ENCODE measurements at places on chromosomes 3 and 15.

- DNase-seq: peak; percentile 57
Observed at GRCh38 chr15:48800811-48801455, 9.9 kb downstream of the CEP152 start.

DNA sequence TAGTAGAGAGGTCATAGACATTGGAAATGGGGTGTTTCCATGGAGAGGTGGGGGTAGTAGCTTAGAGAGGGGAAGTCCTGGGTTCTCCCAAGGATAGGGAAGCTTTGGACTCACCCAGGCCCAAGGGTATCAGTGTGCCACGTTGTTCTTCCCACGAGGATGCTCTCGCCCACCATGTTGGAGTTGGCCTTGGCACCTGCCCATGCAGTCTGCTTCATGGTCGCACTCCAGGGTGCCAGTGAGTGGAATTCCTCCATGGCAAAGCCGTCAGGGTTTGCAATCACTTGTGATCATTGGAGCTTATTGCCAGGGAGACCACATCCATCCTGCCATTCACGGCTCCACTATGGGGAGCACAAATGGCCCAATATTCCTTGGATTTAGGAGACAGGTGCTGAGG, 60.6 kb downstream of the GRIP2 start:
- DNase-seq: no peak

DNA sequence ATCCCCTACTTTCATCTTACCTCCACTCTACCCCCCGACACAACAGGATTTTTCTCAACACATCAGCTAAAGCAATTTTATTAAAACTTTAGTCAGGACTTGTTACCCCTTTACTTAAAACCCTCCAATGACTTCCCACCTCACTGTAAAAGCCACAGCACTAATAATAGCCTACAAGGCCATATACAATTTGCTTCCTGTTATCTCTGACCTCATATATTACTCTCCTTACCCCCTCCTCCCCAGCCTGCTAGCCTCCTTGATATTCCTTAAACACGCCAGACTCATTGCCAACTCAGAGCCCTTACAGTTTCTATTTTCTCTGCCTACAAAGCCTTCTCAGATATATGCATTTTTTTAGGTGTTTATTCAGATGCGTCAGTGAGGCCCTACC, 54.4 kb downstream of the DCUN1D1 start:
- no peak for DNase-seq

DNA sequence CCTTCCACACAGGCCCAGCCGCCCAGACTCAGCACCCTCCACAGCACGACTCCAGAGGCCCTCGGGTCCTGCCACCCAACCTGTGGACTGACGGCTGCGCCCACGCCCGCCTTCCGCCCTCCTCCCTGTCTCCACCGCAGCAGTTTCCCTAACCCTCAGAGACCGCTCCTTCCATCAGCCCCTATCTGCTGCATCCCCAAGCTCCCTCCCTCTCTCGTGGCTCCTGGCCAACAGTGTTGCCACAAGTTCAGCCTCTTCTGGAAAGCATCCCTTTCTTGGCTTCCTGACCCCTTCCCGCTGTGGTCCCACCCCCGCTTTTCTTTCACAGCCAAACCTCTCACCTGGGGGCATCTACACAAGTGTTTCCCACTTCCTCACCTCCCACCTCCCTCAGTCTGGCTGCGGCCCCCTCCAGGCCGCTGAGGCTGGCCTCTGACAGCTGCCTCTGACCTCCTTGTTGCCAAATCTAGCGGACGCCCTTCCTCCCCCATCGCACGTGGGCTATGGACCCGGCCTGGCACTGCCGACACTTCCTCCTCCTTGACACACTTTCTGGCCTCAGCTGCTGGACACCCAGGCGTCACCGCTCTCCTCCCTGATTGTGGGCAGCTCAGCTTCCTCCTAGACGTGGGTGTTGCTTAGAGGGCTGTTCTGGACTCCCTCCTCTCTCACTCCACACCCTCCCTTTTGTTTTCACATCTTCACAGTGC, 168.8 kb upstream of the TLE3 start:
- DNase-seq: peak; percentile 86

DNA sequence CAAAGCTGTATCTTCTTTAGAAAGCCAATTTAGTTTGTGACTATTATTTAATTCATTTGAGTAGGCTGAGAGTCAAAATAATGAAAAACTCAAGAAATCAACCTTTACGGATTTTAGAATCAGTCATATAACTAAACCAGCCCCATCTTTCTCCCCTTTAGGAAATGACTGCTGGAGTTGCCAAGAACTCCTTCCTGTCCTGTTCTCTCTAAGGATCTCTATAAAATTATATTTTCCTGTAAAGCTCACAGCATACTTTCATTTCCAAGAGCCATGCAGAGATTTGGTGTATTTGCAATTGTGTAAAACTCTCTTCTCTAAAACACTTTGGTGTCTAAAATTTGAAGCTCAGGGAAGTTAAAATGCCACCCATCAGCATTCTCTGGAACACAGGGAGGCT, 323.4 kb upstream of the GBE1 start:
- no peak for DNase-seq

GRCh38 chr3:118984699-118985098, 49.9 kb downstream of the IGSF11 start:
- DNase-seq: no peak

DNA sequence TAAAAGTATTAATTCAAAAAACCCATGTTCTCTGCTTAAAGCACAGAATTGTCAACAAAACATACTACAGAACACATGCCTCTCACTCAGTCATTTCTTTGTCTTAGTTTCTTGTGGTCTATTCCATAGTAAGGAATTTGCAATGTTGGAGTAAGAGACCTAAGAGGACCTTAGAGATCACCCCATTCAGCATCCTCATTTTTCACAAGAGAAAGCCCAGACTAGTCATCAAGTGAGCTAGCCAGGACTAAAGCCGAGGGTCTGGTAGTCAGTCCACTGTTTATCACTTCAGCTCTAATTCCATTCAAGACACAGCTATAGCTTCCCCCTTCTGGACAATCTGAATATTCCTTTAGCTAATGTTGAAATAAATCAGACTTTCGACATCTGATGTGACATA, 601.1 kb downstream of the FHIT start:
- DNase-seq: no peak

DNA sequence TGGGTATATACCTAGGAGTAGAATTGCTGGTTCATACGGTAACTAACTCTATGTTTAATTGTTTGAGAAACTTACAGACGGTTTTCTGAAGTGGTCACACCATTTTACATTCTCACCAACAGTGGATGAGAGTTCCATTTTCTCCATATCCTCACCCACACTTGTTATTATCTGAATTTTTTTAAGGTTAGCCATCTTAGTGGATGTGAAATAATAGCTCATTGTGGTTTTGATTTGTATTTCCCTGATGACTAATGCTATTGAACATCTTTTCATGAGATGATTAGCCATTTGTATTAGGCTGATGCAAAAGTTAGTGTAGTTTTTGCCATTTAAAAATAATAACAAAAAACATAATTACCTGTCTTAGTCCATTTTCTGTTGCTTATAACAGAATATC, 18.6 kb downstream of the CSTA start:
- no peak for DNase-seq

- DNase-seq: peak; percentile 59
Observed at GRCh38 chr3:184145111-184145524, 10.0 kb downstream of the EIF2B5 start.

- DNase-seq: no peak
Observed at GRCh38 chr15:96328181-96328876, 2.2 kb upstream of the NR2F2 start.

DNA sequence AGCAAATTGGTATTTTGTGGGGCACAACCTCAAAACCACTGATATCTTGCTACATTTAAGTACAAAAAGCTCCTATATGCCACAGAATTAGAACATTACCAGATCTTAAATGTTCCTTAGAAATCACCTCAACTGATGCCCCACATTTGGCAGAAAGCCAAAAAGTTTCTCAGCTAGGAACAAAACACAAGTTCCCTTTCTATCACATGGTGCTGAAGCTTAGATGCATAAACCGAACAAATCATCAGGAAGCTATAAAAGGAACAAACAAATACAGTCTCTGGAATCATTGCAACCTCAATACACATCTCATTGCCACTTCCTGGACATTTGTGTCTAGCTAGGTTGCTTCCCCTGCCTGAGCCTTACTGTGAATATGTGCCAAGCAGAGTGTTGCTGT, 492.6 kb downstream of the LPP start:
- peak; percentile 30 for DNase-seq

DNA sequence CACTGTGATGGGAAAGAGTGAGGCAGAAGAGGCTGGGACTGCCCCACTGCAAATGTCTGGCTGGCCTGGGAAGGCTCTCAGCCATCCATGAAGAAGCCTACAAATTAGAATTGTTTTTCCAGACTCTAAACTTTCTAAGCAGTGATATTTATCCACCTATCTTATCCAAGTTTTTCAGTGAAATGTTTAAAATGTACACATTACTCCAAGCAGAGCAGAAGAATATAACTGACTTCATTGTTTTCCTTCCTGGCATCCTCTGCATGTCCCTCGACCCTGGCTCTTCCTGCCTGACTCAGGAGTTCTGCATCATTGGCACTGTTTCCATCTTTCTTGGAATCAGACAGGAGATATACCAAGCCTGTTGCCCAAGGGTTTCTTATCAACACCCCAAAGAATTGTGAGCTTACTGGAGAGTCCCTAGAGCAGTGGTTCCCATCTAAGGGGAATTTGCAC, 401.5 kb upstream of the PROK2 start:
- DNase-seq: peak; percentile 37

DNA sequence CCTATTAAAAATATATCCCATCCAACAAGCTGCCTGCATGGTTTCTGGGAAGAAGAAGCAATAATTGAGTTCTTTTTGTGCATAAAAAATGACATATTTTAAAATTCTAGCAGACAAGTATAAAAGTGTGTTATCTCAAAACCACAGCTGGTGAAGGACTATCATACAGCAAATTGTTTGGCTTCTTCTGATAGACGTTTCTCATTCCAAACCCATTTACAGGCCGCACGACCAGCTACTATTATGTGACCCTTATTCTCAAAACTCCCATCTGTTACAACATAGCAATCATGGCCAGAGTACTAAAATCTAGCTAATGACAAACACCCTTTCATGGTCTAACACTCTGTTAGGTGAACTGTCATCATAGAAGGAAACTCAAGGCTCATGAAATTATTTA, 21.7 kb downstream of the ETFA start:
- no peak for DNase-seq

DNA sequence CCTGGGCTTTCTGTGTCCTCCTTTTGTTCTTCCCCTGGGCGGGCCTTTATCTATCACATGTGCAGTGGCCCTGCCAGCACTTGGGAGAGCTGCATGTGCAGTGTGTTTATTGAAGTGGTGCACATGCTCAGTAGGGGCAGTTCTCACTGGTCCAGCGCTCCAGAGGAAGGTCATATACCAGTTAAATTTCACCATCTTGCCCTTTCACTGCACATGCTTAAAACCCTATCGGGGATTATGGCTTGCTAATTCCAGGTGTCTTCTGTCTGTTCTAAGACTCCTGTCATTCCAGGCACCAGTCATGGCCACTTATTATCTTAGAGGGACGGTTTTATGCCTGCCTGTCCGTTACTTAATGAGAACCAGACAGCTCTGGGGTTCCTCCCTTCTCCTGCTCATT, 52.2 kb downstream of the ROPN1B start:
- no peak for DNase-seq

- DNase-seq: no peak
Observed at GRCh38 chr15:31324186-31324585, 2.4 kb upstream of the KLF13 start.

DNA sequence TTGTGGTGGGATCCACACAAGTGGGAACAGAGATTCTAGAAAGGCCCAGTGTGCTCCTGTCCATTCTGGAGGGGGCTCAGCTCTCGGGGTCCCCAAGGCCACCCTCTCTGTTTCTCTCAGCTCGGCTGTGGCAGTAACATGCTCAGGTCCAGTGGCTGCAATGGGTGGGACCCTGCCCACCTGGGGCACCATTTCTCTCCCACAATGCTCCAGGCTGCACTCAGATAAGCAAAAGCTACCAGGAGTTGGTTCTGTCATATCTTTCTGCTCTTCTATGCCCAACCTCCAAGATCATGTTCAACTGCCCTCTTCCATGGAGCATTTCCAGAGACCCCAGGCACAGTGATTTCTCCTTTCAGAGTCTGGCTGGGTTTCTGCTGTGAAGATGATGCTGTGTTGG, 40.8 kb downstream of the ITGA11 start:
- no peak for DNase-seq

DNA sequence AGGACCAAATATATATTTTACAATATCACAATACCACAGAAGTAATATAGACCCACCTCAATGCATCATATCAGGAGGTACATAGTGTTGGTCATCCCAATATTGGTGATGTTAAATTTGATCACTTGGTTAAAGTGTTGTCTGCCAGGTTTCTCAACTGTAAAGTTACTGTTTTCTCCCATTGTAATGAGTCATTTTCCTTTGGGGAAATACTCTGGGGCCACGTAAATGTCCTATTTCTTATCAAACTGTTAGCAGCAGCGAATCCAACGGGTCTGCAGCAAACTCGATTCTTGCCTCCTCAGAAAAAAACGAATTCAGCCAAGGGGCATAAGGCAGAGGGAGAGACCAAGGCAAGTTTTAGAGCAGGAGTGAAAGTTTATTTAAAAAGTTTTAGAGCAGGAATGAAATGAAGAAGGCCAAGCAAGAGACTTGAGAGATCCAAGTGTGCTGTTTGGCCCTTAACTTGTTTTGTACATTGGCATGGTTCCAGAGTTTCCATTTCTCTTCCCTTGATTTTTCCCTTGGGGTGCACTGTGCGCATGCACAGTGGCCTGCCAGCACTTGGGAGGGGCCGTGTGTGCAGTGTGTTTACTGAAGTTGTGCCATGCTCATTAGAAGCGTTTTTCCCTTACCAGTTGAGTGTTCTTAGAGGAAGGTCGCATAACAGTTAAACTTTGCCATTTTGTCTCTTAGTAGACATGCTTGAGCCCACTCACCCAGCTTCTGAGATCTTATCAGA, 512.5 kb downstream of the AGBL1 start:
- DNase-seq: peak; percentile 20

GRCh38 chr3:152252755-152253154, 16.0 kb upstream of the MBNL1 start:
- no peak for DNase-seq
